Skin of body (tissue), 3 donors: ENCODE measurements at places on chromosomes 1 and 21. TPM values are rescaled to one million over a fixed set of nuclear protein-coding genes. Genes with fewer than 3 reads are reported as not detected.

DNA sequence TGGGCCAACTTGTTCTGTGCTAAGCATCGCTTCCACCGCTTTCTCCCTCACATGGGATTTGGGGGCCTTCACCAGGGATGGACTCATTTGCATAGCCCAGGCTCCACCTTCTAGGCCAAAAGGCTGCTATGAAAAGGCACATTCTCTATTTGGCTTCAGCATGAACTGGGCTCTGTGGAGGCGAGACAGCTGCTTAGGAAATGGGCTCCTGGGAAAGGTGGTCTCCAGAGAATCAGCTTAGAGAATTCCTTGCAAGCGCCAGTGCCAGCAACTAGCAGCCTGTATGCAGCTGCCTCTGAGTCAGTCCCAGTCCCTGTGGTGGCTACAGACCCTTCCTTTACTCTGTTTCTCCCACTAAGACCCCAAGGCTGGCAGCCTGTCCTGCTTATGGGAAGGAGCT is 214.5 kb downstream of the HIVEP3 start:
- no peak for DNase-seq

- no peak for DNase-seq
Measured at GRCh38 chr1:111793923-111794322, 38.2 kb downstream of the DDX20 start.

DNA sequence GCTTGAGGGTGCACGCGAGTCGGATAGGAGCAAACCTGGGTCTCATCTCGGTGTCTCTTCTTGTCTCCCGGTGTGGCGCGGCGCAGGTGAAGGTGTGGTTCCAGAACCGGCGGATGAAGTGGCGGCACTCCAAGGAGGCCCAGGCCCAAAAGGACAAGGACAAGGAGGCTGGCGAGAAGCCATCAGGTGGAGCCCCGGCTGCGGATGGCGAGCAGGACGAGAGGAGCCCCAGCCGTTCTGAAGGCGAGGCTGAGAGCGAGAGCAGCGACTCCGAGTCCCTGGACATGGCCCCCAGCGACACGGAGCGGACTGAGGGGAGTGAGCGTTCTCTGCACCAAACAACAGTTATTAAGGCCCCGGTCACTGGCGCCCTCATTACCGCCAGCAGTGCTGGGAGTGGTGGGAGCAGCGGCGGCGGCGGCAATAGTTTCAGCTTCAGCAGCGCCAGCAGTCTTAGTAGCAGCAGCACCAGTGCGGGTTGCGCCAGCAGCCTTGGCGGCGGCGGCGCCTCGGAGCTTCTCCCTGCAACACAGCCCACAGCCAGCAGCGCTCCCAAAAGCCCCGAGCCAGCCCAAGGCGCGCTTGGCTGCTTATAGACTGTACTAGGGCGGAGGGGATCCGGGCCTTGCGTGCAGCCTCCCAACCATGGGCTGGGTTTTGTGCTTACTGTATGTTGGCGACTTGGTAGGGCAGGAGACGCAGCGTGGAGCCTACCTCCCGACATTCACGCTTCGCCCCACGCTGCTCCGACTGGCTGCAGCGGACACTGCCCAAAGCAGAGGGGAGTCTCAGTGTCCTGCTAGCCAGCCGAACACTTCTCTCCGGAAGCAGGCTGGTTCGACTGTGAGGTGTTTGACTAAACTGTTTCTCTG is 5.1 kb downstream of the HLX start:
- DNase-seq, result no peak

GRCh38 chr1:226332947-226333346 is 24.0 kb upstream of the LIN9 start:
- no peak for DNase-seq

GRCh38 chr1:234517110-234517802 is 38.3 kb upstream of the TARBP1 start:
- DNase-seq, result no peak

DNA sequence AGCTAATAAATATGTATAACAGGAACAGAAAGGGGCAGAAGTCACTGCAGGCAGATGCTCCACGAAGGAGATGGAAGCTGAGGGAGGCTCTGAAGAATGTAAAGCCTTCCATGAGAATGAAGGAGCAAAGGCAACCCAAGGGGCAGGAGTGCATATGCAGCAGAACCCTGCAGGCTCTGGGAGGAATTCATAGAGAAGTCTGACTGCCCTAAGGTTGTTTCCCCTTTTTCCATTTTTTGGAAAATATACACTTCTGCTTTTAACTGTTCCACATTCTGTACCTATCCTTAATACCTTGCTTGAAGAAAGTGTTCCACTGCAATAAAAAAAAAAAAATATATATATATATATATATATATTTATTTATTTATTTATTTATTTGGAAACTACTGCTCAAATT is 69.6 kb downstream of the CD34 start:
- no peak for DNase-seq

DNA sequence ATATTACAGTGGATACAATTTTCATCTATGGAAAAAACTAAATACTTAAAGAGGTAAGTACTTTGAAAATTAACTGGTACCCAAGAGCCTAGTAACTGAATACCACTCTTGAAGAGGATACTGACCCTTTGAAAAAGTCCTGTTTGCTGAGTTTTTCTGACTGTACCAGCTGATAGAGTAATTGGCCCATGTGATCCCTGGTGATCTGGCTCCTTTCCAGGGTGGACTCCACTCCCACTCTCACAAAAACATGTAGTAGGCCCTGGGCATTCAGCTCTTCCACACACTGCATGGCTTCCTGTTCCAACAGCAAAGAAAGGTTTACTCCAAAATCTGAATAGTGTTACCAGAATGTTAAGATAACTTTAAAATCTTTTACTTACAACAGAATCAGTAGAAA is 53.6 kb upstream of the HP1BP3 start:
- DNase-seq, result no peak

DNA sequence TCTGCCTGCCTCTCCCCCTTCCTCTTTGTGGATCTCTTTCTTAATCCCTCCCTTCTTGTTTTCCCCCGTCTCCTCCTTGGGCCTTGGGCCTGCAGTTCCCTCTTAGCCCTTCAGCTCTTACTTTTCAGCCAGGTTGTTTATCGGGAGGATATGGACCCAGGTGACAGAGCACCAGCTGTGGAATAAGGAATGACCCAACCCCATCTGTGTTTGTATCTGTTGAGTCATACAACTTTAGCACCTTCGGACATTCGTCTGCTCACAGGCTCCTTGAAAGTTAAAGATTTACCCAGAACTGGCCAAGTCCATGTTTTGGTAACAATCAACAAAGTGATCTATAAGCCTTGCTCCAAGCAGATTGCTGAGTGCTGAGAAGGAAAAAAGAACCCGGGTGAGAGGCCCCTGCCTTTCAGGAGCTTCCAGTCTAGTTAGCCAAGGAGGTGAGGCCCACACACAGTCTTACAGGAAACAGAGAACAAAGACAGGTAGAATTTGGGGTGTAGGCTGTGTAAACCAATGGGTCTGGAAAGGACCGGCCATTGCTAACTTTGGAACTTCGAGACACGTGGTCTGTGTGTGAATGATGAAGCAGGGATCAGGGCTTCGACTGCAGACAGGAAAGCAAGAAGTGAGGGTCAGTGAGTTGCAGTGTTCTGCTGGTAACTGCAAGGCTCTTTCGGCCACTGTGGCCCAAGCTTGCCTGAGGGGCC is 66.7 kb upstream of the F3 start:
- no peak for DNase-seq

DNA sequence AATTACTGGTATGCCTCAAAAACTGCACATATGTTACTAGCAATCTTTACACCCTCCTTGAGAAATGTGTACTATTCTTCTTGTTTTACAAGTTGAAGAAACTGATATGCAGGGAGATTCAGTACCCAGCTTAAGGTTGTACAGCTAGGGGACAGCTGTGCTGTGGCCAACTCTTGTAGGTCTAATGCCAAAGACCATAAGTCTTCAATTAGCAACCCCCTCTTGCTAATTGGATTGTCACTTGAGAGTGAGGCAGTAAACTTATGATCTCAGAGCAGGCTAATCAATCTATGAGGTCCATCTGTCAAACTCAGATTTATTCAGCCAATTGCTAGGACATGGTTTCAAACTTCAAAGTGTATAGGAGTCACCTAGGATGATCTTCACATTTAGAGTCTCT is 492.0 kb upstream of the USP24 start:
- DNase-seq, result no peak

GRCh38 chr1:100622966-100623762 is 85.2 kb downstream of the GPR88 start:
- DNase-seq, result no peak

GRCh38 chr1:84967666-84968065 is 29.2 kb downstream of the MCOLN2 start:
- no peak for DNase-seq

DNA sequence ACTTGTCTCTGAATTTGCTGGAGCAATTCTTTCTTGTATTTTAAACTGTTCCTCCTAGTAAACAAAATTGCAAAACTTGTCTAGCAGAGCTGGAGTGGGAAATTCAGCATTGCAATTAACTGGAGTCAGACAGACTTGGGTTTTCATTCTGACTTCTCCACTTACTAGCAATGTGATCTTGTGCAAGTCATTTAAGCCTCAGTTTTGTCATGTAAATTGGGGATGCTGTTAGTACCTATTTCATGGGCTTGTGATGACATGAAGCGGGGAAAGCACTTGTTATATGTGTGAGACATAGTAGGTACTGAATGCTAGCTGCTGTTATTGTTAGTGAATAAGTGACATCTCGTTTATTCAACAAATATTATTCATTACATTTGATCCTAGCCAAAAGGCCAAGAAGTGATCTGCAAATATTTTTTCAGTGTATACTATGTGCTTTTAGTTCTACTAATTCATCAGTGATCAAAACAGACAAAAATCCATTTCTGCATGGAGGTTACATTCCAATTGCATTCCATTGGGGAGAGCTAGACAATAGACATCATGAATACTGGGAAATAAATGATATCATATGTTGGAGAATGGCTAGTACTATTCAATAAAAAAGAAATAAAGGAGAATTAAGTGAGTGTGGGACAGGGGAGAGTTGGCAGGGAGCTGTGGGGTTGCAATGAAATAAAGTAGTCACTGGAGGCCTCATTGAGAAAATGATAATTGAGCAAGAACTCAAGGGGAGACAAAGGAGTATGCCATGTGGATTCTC is 47.1 kb downstream of the CACHD1 start:
- peak; percentile 33 for DNase-seq

DNA sequence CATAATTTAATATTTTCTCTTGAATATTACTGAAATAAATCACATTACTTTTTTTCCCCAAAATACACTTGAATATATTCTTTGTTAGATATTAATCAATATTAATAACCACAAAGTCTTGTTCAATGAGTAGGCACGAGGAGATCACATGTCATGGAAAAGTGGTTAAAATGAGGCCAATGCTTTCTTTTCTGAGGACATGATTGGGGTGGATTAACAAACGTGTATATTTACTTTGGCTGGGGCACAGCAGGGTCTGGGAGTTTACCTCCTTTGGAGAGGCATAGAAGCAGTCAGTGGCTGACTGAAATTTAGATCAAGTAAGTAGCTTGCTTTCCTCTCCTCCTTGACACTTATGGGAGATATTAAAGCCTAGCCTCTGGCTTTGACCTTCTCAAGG is 664.3 kb upstream of the B3GALT2 start:
- no peak for DNase-seq

- DNase-seq, result no peak
Measured at GRCh38 chr1:178627037-178627436, 98.0 kb upstream of the RALGPS2 start.

DNA sequence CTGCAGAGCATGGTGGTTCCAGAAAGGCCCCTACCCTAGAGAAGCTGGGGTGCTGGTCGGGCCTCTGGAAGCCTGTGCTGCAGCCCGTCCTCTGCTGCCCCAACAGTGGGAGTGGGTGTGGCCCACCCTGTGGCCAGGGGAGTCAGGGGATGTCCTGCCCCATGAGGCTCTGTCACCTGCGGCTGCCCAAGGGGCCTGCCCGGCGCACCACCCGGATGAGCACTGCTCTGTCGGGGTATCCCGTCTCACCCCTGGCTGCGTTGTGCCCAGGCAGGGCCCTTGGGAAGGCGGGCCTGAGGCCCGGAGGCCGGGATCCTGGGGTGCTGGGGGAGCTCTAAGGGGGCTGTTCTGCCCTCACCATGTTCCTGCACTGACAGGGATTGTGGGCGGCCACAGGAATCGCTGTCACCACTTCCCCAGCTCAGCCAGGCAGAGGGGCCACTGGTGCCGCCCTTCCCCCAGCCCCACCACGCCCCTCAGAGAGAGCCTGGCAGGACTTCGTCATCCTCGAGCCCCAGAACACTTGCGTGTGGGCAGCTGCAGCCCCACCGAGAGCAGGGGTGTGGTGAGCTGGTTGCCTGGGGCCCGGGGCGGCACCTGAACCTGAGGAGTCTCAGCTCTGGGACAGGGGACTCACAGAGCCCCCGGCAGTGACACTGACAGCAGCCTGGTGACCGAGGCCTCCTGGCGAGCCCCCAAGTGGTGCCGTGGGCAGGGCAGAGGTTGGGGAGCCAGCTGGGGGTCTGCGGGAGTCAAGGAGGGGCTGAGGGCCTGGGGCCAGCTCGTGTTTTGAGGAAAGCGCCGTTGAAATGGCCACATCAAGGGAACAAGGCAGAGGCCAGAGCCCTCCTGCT is 20.2 kb downstream of the PANK4 start:
- no peak for DNase-seq

GRCh38 chr1:31183927-31184554 is 55.6 kb downstream of the NKAIN1 start:
- peak; percentile 14 for DNase-seq

DNA sequence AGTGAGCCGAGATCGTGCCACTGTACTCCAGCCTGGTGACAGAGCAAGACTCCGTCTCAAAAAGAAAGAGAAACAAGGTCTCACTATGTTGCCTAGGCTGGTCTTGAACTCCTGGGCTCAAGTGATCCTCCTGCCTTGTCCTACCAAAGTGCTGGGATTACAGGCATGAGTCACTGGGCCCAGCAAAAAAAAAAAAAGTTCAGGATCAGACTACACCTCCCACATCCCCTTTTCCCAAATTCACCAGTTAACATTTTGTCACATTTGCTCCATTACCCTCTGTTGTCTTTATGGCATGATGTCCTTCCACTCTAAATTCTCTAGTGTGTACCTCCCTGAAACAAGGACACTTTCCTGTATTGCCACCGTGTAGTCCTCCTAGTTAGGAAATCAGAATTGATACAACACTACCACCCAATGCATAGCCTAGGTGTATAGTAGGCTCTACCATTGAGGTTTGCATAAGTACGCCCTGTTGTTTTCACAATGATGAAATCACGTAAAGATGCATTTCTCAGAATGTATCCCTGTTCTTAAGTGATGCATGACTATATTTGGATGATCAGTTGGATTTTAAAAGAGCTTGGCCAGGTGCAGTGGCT is 10.7 kb downstream of the SPEN start:
- DNase-seq, result no peak

KRTAP11-1 gene
- 25.4 TPM for total RNA-seq

ATP1A2 gene
- 20.7 TPM for total RNA-seq

ITPKB gene
- 30.1 TPM for total RNA-seq

LACTBL1 gene
- not detected for total RNA-seq

PATJ gene
- 34.5 TPM for total RNA-seq

PKP1 gene
- 151 TPM for total RNA-seq

LRRC8B gene
- 10.3 TPM for total RNA-seq

MAN1C1 gene
- total RNA-seq, result 7.9 TPM
